ENCODE measurements at places on chromosomes 6 and 20.

- DNase-seq: no peak
Observed at GRCh38 chr6:155085582-155086257, 90.6 kb downstream of the TIAM2 start.

DNA sequence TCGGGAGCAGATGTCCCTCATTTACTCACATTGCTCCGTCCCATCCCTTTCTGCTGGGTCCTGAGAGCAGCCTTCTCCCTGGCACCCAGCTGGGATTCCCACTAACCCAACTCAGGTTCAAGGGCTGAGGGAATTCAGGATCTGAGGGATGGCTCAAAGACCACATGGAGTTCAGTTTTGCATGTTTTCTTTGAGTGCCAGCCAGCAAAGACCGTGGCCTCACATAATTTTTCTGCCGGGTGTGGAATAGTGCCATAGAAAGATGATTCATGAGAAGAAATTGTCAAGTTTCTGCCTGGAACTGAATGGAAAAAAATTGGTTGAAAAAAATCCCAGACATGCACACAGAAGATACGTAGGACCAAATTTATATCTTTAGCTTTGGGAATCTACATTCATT lies 168.6 kb downstream of the CD83 start:
- no peak for DNase-seq

GRCh38 chr6:167812088-167812487 lies 14.6 kb upstream of the AFDN start:
- no peak for DNase-seq

DNA sequence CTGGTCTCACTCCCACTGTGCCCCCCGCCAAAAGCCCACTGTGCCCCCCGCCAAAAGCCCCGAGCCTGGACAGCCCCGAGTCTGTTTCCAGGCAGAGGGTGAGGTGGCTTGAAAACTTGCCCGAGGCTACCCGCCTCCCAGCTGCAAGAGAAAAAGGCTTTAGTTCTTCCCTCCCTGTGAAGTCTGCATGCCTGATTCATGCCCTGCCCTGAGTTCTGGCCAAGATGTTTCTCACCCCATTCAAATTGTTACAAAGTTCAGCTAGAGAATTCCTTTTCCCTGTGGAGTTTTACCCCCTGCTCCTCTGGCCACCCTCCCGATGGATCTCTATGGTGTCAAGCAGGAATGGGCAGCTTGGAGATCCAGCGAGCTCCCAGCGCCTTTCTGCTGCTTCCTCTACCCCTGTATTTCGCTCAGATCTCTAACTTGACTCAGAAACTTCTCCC lies 298.8 kb upstream of the MAP3K7 start:
- DNase-seq: no peak

DNA sequence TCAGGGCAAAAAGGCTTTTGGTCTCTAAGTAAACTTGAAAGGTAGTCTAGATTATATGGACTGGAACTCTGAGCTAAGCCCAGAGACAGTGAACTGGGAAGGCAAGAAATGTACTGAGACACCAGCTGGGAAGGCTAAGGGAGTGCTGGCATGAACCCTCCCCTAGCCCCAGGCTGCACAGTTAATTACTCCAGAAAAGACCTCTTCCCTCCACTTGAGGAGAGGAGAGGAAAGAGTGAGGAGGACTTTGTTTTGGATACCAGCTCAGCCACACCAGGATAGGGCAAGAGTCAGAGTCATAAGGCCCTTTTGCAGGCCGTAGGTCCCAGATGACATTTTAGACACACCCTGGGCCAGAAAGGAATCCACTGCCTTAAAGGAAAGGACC lies 84.1 kb upstream of the GJE1 start:
- DNase-seq: no peak

GRCh38 chr6:28171271-28171670 lies 29.6 kb downstream of the ZKSCAN8 start:
- DNase-seq: no peak

- no peak for DNase-seq
Observed at GRCh38 chr6:84860509-84860908, 96.1 kb upstream of the TBX18 start.

GRCh38 chr6:53440336-53440945 lies 91.7 kb upstream of the ELOVL5 start:
- no peak for DNase-seq

GRCh38 chr20:37282556-37282955 lies 6.9 kb upstream of the MANBAL start:
- no peak for DNase-seq

- no peak for DNase-seq
Observed at GRCh38 chr6:163314791-163315470, 99.6 kb upstream of the QKI start.

DNA sequence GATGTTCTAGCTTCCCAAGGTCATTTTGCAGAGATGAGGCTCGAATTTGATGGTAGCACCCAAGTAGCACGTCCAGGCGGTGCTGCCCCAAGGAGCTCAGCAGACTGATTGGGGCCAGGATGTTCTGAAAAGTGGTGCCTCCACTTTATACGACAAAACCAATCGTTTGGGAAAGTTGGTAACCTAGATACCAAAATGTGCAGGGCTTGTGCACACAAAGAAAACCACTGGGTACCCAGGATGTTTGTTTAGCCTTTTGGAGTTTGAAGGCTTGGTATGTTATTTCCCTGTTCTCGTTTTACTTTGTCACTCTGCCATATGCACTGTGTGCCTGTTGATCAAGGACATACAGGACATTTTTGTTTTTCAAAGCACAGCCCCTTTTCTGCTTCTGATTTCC lies 40.7 kb upstream of the PBOV1 start:
- DNase-seq: no peak

DNA sequence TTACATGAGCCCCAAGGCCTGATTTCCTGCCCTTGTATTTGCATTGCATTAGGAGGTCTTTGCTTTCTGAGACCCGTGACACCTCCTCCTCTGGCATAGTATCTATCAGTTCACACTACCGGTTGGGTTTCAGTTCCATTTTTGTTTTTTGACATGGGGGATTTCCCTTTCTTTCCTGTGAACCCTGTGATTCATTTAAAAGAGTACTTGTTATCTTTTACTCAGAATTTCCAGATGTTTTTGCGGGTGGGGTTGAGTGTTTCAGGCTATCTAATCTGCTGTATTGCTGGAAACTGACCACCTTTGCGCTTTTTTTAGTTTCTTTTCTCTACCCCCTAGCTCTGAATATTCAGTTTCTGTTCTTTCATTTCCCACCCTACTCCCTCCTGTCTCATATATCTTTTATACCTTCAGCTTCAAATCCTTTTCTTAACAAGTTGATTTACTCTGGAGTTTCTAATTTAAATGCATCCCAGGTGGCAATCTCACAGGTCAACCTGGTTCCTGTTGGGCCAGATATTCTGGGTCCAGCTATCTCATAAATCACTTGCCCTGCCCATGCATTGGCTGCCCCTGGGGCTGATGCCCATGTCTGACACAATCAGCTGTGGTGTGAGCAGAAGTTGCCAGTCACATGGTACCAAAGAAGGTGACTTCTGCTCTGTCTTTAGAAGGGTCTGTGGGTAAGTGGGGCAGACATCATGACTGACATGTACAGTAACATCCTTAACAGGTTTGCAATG lies 14.3 kb upstream of the NCOA3 start:
- DNase-seq: peak; percentile 81

GRCh38 chr6:89050697-89051096 lies 29.9 kb upstream of the PNRC1 start:
- no peak for DNase-seq

DNA sequence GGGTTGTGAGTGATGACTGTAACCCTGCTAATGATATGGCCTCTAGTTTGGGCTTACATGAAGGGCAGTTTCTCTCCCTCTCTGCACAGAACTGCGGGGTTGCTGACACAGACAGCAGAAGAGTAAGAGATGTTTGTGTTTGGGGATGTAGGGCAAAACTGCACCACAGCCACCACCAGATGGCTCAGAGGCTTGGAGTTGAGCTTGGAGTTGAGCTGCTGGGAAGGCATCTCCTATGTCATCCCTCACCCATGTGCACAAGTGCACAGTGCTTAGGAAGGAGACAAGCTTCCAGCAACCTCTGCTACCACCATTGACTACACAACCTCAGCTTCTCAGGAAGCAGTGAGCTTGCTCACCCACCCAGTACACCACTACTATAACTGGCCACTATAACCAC lies 303.9 kb upstream of the DEFB112 start:
- no peak for DNase-seq

GRCh38 chr6:287489-287860 lies 4.8 kb upstream of the DUSP22 start:
- DNase-seq: no peak

DNA sequence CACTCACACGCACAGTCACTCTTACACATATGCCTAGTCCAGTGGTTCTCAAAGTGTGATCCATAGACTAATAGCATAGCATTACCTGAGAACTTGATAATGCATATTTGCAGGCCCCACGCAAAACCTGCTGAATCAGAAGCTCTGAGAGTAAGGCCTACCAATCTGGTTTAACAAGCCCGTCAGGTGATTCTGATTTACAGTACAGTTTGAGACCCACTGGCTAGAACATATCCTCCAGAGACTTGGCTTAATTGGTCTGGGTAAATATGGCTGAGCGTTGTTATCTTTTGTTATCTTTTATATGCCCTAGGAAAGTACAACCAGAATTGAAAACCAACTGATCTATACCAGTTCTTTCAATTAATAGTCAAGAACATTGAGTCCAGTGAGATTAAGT lies 9.6 kb downstream of the TSPYL4 start:
- no peak for DNase-seq

GRCh38 chr20:32625996-32626395 lies 40.9 kb upstream of the NOL4L start:
- DNase-seq: no peak

- no peak for DNase-seq
Observed at GRCh38 chr6:117165911-117166499, 99.4 kb upstream of the VGLL2 start.

- no peak for DNase-seq
Observed at GRCh38 chr20:55893031-55893430, 112.3 kb downstream of the CBLN4 start.

- DNase-seq: no peak
Observed at GRCh38 chr6:170062209-170062914, 228.5 kb downstream of the DLL1 start.

DNA sequence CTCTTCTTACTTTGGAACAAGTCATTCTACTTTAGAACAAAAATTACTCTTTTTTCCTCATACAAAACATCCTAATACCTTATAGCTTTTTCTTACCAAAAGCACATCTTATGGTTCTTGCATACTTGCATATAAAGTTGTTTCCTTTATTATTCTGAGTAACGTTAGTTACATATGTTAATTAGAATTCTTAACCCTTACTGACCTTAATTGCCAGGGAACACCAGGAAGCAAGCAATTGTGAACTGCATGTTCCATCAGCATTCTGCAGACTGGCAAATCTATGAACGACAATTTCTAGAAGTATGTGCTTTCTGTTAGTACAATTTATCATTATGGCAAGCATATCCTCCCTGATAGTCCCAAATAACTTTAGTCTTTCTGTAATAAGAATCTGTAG lies 831.0 kb downstream of the C6orf118 start:
- DNase-seq: no peak
